ENCODE measurements at places on chromosomes 7 and 10. TPM values are rescaled to one million over a fixed set of nuclear protein-coding genes. Genes with fewer than 3 reads are reported as not detected.

TMEM236 gene
- 0.29 TPM for polyA plus RNA-seq

LEP gene
- 0.12 TPM for polyA plus RNA-seq

STEAP1B gene
- polyA plus RNA-seq: 1.4 TPM

DNA sequence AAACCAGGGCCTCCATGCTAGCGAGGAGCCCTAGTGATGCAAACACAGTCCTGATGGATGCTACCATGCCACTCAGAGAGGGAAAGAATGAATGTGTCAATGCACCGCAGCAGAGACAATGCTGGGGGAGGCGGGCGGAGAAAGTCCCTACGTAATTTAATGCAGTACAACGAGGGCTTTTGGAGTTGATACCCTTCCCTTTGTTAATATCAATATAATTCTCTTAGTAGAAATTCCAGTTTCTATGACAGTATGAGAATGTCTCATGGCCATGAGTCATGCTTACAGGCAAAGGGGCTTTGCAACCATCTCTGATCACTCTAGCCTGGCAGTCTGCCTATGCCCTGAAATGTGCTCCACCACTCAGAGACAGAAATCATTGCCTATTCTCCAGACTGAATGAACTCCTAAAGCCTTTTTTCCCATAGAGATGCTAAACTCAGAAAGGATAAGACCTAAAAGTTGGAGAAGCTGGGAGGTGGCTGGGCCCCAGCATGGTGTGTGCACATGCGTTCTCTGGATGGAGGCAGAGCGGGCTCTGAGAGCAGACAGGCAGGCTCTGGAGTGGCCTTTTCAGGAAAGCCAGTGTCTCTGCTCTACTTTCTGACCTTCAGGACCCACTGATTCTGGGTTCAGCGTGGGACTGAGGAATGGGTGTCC, 20.3 kb upstream of the GIMAP2 start:
- no peak for DNase-seq

GRCh38 chr7:74275401-74275881, 13.8 kb upstream of the CLIP2 start:
- DNase-seq: no peak
